ENCODE measurements at places on chromosomes 5 and 9.

DNA sequence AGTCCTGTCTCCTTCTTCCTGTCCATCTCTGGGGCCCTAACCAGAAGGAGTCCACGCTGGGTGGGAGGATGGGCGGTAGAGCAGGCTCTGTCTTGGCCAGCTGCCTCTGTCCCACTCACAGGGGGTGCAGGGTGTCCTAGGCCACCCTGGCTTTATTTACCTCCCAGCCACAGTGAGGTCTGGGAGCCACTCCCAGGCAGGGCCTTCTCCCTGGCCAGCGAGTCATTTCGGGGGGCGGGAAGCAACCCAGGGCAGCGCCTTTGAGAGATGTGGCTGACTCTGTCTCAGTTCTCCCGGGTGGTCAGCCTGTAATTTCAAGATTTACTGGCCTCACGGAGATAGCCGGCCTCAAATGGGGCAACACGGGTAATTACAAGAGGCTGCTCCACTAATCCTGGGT lies 67.4 kb upstream of the PTCH1 start:
- no peak for DNase-seq

DNA sequence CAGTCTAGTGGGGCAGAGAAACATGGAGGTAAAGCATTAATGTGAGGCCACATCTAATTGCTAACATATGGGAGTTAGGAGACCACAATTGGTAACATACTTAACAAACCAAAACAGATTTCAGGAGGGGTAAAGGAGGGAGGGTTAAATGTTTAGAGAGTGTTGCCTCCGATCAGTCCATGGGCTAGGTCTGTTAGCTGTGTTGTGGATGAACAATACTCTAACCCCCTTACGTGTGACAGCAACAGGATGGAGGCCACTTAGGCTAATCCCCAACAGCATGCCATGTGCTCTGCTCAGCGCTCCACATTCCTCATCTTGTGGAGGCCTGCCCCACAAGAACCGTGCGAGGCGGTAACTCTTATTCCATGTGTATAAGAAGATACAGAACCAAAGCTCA lies 167.0 kb downstream of the CRB2 start:
- DNase-seq: no peak

GRCh38 chr5:121108725-121109124 lies 644.6 kb downstream of the PRR16 start:
- no peak for DNase-seq

GRCh38 chr5:131495536-131496399 lies 139.3 kb downstream of the RAPGEF6 start:
- DNase-seq: no peak

DNA sequence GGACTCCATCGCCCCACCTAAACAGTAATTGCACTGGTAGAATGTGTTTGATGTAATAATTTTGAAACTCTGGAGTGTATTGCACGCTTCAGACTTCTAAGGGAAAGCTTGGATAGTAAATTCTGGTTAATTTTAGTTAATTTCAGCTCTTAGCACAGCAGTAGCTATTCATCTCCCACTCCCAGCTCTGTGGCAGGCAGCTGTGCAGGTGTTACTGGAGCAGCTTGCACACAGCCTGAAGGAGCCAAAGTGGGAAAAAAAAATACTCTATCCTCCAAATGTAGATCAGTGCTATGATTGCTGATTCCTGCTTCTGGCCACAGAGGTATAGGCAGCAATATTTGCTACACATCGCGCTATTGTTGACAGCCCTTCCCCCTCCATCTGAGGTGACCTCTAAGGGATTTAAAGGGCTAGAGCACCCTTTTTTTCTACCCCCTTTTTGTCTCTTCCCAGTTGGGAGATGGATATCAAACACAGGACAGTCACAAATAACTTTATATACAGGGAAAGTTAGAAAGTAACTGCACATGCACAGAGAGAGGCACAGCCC lies 97.4 kb downstream of the KCTD16 start:
- no peak for DNase-seq

DNA sequence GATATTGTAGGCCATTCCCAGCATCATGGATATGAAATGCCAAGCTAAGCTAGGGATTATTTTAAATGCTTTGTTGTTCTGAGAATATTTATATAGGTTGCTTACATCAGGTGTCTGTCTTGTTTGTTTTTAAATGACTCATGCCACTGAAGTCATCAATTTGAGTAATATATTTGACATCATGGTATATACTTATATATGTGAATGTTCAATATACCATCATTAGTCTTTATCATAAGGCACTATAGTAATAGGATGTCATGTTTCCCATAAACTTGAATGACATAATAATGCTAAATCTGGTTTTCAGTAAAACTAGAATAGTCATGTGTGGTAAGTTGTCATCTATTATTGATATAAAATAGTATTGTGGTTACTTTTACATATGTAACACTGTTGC lies 13.1 kb downstream of the C9orf85 start:
- no peak for DNase-seq

GRCh38 chr5:38105231-38105570 lies 153.2 kb upstream of the EGFLAM start:
- no peak for DNase-seq

GRCh38 chr9:76405868-76406267 lies 11.6 kb upstream of the RFK start:
- no peak for DNase-seq

- no peak for DNase-seq
Measured at GRCh38 chr5:56080375-56081052, 85.8 kb upstream of the IL6ST start.

DNA sequence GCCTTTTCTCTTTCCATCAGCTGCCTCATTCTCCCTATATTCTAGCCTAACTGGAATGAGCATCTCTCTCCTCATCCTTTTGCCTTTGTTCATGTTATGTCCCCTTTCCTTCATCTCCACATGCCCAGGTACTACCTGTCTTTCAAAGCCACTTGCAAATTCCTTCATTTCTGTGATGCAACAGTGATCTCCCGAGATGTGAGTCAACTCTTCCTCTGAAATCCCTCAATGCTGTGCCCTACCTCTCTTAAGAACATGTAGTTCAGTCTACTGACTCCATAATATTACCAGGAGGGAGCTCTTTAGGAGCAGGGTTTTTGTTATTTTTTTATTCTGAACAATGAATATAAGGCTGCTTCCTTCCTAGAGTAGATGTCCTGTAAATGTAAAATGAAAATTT lies 91.6 kb downstream of the ZNF462 start:
- DNase-seq: no peak

DNA sequence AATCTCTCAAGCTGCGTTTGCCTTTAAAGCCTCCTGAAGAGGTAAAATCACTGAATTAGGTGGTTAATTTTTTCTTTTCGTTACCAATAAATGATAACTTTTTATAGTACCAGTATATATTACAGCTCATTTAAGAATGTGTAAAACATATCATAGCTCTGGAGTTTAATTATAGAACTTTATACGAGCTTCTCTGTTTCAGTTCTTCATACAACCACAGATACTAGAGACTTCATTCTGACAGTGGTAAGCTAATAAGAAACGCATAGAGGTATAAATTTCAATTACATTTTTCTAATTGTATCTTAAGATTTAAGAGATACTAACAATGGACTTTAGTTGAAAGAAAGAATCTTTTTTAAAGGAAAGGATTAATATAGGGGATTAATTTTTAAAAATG lies 73.9 kb downstream of the PBX3 start:
- DNase-seq: no peak

GRCh38 chr9:94526271-94526670 lies 28.6 kb upstream of the PCAT7 start:
- DNase-seq: no peak

DNA sequence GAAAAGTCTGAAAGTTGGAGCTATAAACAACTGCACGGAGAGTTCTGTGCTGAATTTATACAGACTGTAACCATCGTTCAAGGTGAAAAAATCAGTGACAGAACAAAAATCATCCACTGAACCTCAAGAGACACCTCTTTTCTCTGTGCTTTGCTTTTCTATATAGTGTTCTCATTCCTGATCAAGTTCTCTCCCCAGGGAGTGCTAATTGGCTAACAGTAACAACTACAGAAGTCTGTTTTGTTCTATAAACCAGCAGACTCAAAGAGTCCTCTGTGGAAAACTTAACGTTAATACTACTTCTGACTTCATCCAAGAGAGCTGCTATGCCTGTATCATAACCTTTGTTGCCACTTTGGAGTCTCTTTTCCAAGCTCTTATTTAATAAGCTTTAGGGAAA lies 1388.3 kb upstream of the C9orf72 start:
- DNase-seq: no peak

GRCh38 chr9:1198085-1198484 lies 147.9 kb downstream of the DMRT2 start:
- no peak for DNase-seq

GRCh38 chr9:108477529-108478006 lies 378.2 kb downstream of the ACTL7B start:
- DNase-seq: no peak

GRCh38 chr9:92661743-92662142 lies 8.2 kb downstream of the IPPK start:
- no peak for DNase-seq

GRCh38 chr5:85030316-85031084 lies 645.8 kb upstream of the EDIL3 start:
- no peak for DNase-seq

DNA sequence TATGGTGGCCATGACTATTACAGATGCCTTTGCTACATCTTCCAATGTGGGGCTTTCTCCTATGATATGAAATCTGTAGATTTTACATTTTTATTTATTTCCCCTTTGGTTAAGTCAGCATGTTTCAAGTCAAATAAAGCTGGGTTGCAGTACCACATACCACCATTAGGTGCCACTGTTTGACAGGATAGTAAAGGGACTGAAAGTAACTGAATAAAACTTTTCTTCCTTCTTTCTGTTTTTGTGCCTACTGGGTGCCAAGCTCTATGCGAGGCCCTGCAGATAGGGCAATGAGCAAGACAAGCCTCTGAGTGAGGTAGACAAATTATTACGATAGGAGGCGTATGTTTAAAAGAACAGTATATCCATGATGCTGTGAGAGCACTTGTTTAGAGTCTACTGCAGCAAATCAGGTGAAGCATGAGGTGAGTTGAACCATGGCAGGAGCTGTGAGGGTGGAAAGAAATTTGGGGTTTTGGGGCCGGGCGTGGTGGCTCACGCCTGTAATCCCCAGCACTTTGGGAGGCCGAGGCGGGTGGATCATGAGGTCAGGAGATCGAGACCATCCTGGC lies 64.8 kb downstream of the GDNF start:
- DNase-seq: no peak

DNA sequence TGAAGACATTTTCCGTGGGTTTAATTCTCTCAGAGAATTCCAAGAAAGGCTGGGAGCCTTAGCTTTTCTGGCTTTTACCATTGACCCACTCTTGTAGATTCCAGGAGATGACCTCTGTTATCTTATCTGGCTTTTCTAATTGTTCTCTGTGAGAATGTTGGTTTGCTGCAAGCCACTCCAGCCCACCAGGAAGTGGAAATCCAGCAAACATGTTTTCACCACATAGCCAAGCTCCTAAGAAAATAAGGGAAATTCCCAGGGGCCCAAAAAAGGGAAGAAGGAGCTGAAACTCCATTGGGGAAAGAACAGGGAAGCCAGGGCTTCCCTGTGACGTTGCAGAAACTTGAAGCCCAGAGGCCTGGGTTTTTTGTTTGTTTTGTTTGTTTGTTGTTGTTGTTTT lies 19.7 kb downstream of the GPR107 start:
- DNase-seq: no peak

- no peak for DNase-seq
Measured at GRCh38 chr5:179886190-179886911, 21.3 kb downstream of the TBC1D9B start.

- DNase-seq: no peak
Measured at GRCh38 chr9:106653213-106653612, 209.8 kb upstream of the ZNF462 start.

DNA sequence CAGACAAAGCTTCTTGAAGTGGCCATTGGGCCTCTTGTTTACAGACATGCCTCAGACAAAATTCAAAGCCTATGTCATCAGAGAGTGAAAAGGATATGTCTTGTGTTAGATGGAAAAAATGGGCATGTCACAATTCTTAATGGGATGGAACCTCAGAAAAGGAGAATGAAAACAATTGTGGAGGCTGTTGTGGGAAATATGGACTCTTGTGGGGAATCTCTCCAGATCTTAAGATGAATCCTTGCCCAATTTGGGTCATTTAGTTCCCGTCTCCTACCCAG lies 19.5 kb downstream of the SLC22A5 start:
- DNase-seq: no peak

GRCh38 chr5:20514145-20514544 lies 526.1 kb upstream of the CDH18 start:
- no peak for DNase-seq

DNA sequence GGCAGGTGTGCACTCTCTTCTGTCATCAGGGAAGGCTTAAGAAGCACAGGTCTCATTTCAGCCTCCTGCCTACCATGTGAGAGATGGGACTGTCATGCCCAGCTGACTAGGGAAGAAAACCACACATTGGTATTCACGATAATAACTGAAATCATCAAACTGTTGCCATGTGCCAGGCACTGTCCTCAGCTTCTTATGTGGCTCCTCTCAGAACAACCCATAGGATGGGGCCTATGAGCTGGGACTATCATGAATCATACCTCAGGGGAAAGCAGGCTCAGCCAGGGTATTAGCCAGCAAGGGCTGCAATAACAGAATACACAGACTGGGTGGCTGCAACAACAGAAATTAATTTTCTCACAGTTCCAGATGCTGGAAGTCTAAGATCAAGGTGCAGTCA lies 3.3 kb downstream of the AFAP1L1 start:
- DNase-seq: no peak

GRCh38 chr9:106376689-106377088 lies 486.3 kb upstream of the ZNF462 start:
- DNase-seq: no peak

- no peak for DNase-seq
Measured at GRCh38 chr5:124410539-124411488, 335.6 kb downstream of the ZNF608 start.

GRCh38 chr5:132223861-132224260 lies 3.8 kb downstream of the P4HA2 start:
- no peak for DNase-seq

GRCh38 chr9:123218831-123219230 lies 49.6 kb downstream of the STRBP start:
- no peak for DNase-seq

DNA sequence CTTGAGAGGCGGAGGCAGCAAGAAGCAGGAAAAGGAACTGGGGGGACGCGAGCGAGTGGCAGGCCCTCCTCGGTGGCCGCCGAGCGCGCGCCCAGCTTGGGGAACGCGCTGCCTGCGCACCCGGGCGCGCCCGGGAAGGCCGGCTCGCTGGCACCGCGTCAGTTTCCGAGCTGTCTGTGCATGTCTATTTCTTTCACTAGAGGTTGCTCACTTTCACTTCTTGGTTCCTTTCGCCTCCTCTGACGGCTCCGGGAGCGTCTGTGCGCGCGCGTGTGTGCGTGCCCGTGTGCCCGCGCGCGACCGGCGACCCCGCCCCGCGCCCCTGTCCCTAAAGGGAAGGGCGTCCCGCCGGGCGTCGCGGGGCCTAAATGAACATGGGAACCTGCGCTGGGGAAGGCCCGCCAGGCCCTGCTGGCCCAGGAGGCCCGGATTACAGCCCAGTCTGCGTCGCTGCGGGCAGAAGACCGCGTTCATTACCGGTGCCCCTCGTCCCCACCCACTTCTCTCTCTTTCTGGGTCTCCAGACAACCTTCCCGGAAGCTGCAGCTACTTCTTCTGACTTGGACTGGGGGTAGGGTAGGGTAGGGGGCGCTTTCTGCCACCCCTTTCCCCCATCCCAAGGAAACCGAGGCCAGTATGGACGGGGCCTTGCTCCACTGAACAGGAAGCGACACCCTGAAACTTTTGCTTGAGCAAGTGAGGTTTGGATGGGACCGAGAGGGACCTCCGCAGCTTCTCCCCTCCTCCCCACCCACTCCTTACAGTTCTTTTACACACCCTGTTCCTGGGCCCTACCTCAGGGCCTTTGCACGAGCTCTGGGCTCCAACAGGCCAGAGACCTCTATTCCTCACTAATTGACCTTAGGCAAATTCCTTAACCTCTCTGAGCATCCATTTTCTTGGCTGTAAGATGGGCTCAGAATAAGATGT lies 205.8 kb upstream of the IER5L start:
- no peak for DNase-seq
